ENCODE measurements at places on chromosomes 5 and 9.

GRCh38 chr9:96031916-96032534, 156.5 kb downstream of the ERCC6L2 start:
- no peak for DNase-seq

- no peak for DNase-seq
These were observed 27.2 kb downstream of the NR3C1 start for GRCh38 chr5:143376195-143376779.

GRCh38 chr9:21576331-21577189, 94.4 kb upstream of the IFNE start:
- no peak for DNase-seq

DNA sequence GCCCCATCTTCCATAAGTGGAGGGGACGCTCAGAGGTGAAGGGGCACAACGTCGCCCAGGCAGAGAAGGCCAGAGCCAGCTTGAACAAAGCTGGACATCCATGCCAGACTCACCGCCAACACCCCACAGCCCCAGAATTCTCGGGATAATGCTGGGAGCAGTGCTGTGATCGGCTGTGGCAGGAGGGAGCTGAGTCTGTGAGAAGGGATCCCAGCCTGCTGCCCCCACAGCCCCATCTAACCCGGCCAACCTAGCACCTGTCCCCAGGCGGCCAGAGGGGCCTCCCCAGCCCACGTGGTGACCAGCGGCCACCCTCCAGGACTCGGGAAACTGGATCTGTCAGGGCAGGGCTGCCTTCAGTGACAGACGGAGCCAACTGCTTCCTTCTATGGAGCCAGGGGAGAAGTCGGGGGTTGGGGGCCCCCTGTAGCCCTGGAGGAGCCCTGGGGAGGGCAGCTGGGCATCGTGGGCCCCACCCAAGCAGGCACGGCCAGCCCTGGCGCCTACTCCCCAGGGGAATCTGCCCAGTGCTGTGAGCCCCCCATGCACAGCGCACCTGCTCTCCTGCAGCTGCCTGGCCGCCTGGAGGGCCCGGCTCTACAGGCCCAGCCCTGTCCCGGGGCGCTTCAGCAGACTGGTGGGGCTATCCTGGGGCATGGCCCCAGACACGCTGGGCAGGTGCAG, 6.0 kb downstream of the BRD3 start:
- no peak for DNase-seq

DNA sequence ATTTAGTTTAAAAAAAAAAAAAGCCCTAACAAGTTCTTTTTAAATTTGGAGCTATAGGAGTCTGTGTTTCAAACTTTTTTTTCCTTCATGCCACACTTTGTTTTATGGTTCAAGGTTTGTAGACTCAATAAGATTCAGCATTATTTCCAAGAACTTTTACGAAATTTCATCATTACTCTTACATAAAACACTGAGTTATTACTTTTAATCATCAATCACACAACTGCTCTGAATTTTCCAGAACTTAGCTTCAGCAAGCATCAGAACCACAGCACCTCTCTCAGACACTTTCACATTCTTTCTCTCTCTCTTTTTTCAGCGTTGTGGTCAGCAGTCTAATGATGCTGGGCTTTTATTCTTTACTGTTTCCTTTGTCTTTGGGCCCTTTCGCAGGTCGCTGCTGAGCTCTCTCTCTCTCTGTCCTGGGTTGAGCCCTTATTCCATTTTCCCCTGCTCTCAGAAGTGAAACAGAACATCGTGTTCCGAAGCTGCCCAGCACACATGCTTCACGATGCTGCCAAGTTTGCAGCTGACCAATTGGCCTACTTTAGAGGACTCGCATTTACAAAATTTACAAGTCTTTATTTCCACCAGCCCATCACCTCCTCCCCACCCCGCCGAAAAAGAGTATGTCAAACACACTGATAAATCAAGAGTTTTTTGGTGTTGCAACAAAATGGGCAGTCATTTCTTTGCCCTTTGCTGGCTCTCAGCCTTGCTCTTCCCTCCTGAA, 44.6 kb upstream of the PIK3R1 start:
- DNase-seq: no peak

DNA sequence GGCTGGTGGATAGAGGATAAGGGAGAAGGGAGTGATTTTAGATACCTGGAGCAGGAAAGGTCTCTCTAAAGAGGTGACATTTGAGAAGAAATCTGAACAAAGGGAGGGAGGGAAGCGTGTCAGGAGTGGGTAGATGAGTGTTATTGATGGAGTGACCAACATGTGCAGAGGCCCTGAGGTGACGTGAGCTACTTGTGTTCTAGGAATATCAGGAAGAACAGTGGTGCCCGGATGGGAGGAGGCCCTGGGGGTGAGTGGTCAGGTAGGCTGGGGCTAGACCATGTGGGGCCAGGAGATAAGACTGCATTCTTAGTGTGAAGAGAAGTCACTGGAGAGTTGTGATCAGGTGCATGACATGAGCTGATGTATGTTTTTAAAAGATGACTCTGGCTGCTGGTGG, 256.2 kb downstream of the ARHGAP26 start:
- DNase-seq: no peak

DNA sequence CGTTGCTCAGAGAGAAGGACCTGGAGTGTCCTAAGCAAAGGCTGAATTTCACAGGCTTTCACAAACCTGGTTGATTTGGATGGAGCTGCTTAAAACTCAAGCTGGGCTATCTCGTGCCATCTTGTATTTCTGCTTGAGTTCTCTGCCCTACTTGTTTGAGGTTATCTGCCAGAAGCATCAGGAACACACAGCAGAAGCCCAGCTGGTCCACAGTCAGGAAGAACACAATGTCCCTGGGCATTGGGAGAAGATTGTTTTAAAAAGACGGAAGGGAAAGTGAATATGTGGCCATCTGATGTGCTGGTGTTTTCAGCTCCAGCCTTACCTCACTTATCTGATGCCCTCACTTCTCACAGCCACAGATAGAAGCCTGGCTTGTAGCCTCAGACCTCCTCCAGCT, 32.9 kb upstream of the SLC36A1 start:
- no peak for DNase-seq

GRCh38 chr5:146409054-146409671, 38.0 kb upstream of the TCERG1 start:
- DNase-seq: no peak

GRCh38 chr5:2251298-2251697, 368.6 kb upstream of the IRX4 start:
- no peak for DNase-seq

GRCh38 chr9:133980864-133981588, 11.1 kb downstream of the VAV2 start:
- no peak for DNase-seq

- DNase-seq: no peak
These were observed 27.8 kb upstream of the CSF1R start for GRCh38 chr5:150114102-150114641.

DNA sequence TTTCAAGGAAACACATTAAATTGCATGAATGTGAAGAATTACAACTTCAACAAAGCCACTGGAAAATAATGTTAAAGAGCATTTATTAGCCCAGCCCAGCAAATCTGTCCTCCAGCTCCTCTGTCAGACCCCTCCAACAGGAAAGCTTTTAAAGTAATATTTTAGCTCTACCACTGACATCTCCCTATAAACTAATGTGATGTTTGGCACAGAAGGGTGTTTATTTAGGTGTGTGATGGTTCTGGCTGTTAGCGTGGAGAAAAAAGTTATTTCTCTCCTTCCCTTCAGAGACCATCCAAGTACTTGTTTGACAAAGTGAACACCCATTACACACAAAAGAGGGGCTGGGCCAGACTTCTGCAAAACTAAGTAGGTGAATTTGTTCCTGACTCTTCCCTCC, 111.9 kb upstream of the TARS1 start:
- DNase-seq: no peak

GRCh38 chr9:3909966-3910650, 384.3 kb upstream of the RFX3 start:
- no peak for DNase-seq

GRCh38 chr5:82320966-82321365, 42.8 kb upstream of the RPS23 start:
- DNase-seq: no peak

DNA sequence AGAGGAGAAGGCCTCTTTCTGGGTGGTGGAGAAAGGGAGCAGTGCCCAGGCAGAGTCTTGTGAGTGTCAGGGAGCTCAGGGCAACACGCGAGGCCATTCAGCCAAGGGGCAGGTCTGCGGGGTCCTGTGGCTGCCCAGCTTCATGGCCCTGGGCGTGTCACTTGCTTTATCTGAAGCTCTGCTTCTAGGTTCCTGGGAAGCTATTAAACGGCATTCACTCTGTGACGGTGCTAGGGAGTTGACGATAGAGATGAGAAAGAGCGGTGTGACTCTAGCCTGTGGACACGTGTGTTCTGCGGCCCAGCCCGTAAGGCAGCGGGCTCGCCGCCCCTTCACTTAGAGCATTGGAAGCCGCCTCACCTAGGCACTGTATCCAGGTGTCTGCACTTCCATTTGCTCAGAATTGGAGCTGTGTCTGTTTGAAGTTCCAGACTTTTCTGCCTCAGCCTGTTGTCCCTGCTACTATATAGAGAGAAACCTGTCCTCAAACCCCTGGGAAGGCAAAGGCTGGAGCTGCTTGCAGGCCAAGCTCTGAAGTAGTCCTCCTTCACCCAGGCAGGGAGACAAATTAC, 88.3 kb downstream of the PHF2 start:
- DNase-seq: no peak

- DNase-seq: no peak
These were observed 299.9 kb downstream of the CSNK1G3 start for GRCh38 chr5:123811831-123812230.

- DNase-seq: no peak
These were observed 23.5 kb upstream of the TENT2 start for GRCh38 chr5:79588696-79589095.

- DNase-seq: no peak
These were observed 19.1 kb downstream of the AUH start for GRCh38 chr9:91342575-91342974.

Data from CD8-positive, alpha-beta memory T cell (primary cell).